Bronchial smooth muscle cell (primary cell): ENCODE measurements at places on chromosomes 3 and 15. TPM values are rescaled to one million over a fixed set of nuclear protein-coding genes. Genes with fewer than 3 reads are reported as not detected.

CMTM8 gene
- total RNA-seq, result 0.09 and 0.32 TPM in 2 replicates

GOLGA8N gene
- total RNA-seq, result 4.3 and 4.5 TPM in 2 replicates

RLBP1 gene
- not detected in 2 replicates for total RNA-seq

GNAI2 gene
- 293 and 296 TPM in 2 replicates for total RNA-seq

POLQ gene
- 1.9 and 2.7 TPM in 2 replicates for total RNA-seq

TMC3 gene
- total RNA-seq, result under 0.01 TPM in 1 of 2 replicates, not detected in the other

RARRES1 gene
- total RNA-seq, result 53.5 and 174 TPM in 2 replicates

MOBP gene
- under 0.01 TPM in 1 of 2 replicates, not detected in the other for total RNA-seq

PEX11A gene
- total RNA-seq, result 8.5 and 10.8 TPM in 2 replicates

GRK7 gene
- not detected in 2 replicates for total RNA-seq

CLSTN2 gene
- total RNA-seq, result 0.09 and 0.16 TPM in 2 replicates
